Progenitor cell of endocrine pancreas (in vitro differentiated cells): ENCODE measurements at places on chromosomes 13 and 19. TPM values are rescaled to one million over a fixed set of nuclear protein-coding genes. Genes with fewer than 3 reads are reported as not detected.

Gene HS6ST3
- 0.84 and 2.0 TPM in 2 replicates for total RNA-seq

Gene C1QTNF9
- total RNA-seq, result not detected in 2 replicates

DNA sequence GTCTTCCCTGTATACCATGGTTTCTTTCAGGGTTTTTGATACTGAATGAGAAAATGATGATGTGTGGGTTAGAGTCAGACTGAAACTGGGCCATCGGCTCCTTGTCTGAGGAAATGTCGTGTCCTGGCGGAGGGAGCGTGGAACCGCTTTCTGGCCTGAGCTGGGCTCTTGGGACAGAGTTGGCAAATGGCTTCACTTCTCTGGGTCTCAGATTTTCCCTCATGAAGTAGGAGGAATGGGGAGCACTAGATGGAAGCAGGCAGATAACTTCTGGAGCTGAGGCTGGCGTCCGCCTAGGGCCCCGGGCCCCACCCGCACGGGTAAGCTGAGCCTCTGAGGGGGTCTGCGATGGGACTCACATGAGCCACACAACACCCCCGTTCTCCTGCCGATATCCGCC is 133.3 kb upstream of the WASF3 start:
- DNase-seq, result no peak

DNA sequence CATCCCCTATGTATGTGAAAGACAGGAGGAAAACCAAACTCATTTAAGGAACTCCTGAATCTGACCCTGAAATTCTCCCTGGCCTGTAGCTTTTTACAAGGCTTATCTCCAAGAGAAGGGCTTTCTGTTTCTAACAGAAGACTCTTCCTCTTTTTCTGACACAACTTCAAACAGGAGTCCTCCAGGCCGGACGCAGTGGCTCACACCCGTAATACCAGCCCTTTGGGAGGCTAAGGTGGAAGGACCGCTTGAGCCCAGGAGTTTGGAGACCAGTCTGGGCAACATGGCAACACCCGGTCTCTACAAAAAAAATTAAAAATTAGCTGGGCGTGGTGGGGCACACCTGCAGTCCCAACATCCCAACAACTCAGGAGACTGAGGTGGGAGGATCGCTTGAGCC is 41.9 kb downstream of the CARS2 start:
- DNase-seq, result no peak

DNA sequence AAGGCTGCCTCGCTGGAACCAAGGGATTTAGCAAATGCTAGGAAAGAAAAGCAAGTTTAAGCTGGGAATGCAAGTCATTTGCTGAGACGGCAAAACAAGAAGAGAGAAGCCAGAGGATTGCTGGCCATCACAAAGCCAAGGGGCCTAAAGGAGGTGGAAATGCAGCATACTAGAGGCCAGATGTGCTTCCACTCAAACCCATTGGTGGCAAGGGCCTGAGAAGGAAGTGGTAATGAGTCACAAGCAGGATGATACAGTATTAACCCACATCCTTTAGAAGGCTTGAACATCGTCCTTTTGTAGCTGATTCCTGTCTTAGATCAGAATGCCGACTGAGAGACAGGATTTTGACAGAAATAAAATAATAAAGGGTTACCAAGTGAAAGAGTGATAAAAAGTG is 68.2 kb downstream of the ITGBL1 start:
- no peak for DNase-seq

- DNase-seq, result no peak
These were observed 10.0 kb downstream of the DPF1 start for GRCh38 chr19:38213911-38214625.

Gene PALM3
- total RNA-seq, result 5.7 and 7.7 TPM in 2 replicates

Gene ELF1
- total RNA-seq, result 87.7 and 89.7 TPM in 2 replicates

Gene GPC6
- total RNA-seq, result 48.4 and 50.3 TPM in 2 replicates

Gene TMPRSS9
- not detected in 2 replicates for total RNA-seq
